Metanephros (tissue), 2 donors: ENCODE measurements at places on chromosomes 1 and 21. TPM values are rescaled to one million over a fixed set of nuclear protein-coding genes. Genes with fewer than 3 reads are reported as not detected.

ANKRD65 gene
- total RNA-seq, result 6.9 TPM

FMOD gene
- 41.8 TPM for total RNA-seq

ANGPTL7 gene
- total RNA-seq, result 0.35 TPM

NCDN gene
- 21.7 TPM for total RNA-seq

GOLT1A gene
- total RNA-seq, result 2.6 TPM

FAM131C gene
- 1.7 TPM for total RNA-seq

MYCBP gene
- total RNA-seq, result 8.4 TPM

CDC42 gene
- 259 TPM for total RNA-seq

OR2L13 gene
- total RNA-seq, result not detected

KRTAP12-2 gene
- not detected for total RNA-seq

LRIF1 gene
- total RNA-seq, result 10.0 TPM

C1orf185 gene
- not detected for total RNA-seq

CR2 gene
- 0.64 TPM for total RNA-seq

FUCA1 gene
- 39.7 TPM for total RNA-seq

GJA9 gene
- total RNA-seq, result not detected

MRTO4 gene
- 18.2 TPM for total RNA-seq

CCDC27 gene
- total RNA-seq, result not detected

SELE gene
- total RNA-seq, result 10.3 TPM

CACNA1S gene
- total RNA-seq, result 16.5 TPM

NPHS2 gene
- total RNA-seq, result 46.4 TPM

AUNIP gene
- 1.2 TPM for total RNA-seq

BTBD8 gene
- total RNA-seq, result 7.3 TPM

CHRM3 gene
- 20.2 TPM for total RNA-seq

ARHGEF16 gene
- 15.5 TPM for total RNA-seq

TPTE gene
- total RNA-seq, result not detected

ESRRG gene
- total RNA-seq, result 57.9 TPM

SHE gene
- 14.1 TPM for total RNA-seq

BNIPL gene
- total RNA-seq, result 1.9 TPM

OR6K3 gene
- total RNA-seq, result not detected

KRTAP21-1 gene
- not detected for total RNA-seq

ACKR1 gene
- 1.6 TPM for total RNA-seq

CHI3L2 gene
- 0.70 TPM for total RNA-seq

TMEM125 gene
- total RNA-seq, result 9.1 TPM

LRRC53 gene
- not detected for total RNA-seq

TACSTD2 gene
- total RNA-seq, result 102 TPM

GNG4 gene
- 2.6 TPM for total RNA-seq

FAM177B gene
- total RNA-seq, result not detected

MRPS21 gene
- 40.4 TPM for total RNA-seq

KCNN3 gene
- 5.3 TPM for total RNA-seq

WNT9A gene
- total RNA-seq, result 2.0 TPM

CFAP107 gene
- total RNA-seq, result 0.12 TPM

GJA4 gene
- 18.5 TPM for total RNA-seq

GPR52 gene
- 3.4 TPM for total RNA-seq

PTGFR gene
- total RNA-seq, result 2.6 TPM

MMEL1 gene
- 6.8 TPM for total RNA-seq

CGN gene
- 20.6 TPM for total RNA-seq

BEND5 gene
- 12.0 TPM for total RNA-seq

KLF17 gene
- total RNA-seq, result not detected

EIF3I gene
- 116 TPM for total RNA-seq

CAPN9 gene
- 0.29 TPM for total RNA-seq

HOOK1 gene
- total RNA-seq, result 26.1 TPM

ADARB1 gene
- total RNA-seq, result 22.9 TPM

CFHR2 gene
- not detected for total RNA-seq

CDC42BPA gene
- 70.0 TPM for total RNA-seq

ANKRD35 gene
- total RNA-seq, result 3.1 TPM

AQP10 gene
- total RNA-seq, result 0.12 TPM

CLIC4 gene
- 138 TPM for total RNA-seq

LCE2B gene
- not detected for total RNA-seq

IER5 gene
- total RNA-seq, result 9.8 TPM
